ENCODE measurements at places on chromosomes 3 and 15. TPM values are rescaled to one million over a fixed set of nuclear protein-coding genes. Genes with fewer than 3 reads are reported as not detected.

POC1A gene
- total RNA-seq: 22.7 TPM

- H3K4me3 ChIP-seq: no peak overlapping the region
- H3K27me3 ChIP-seq: no peaks in the 10 kb centered on the region
These were observed 52.4 kb downstream of the MCCC1 start for GRCh38 chr3:183046883-183047282.

GRCh38 chr15:62392376-62392775 is 227.3 kb upstream of the C2CD4B start:
- H3K4me1 ChIP-seq: peaks cover 15% of the 10 kb centered on the region
- peak overlapping the region; percentile 84 for H3K4me3 ChIP-seq
- H3K36me3 ChIP-seq: no peaks in the 10 kb centered on the region
- H3K27ac ChIP-seq: no peak overlapping the region
- DNase-seq: no peak
- peaks cover 14% of the 10 kb centered on the region for H3K27me3 ChIP-seq

DNA sequence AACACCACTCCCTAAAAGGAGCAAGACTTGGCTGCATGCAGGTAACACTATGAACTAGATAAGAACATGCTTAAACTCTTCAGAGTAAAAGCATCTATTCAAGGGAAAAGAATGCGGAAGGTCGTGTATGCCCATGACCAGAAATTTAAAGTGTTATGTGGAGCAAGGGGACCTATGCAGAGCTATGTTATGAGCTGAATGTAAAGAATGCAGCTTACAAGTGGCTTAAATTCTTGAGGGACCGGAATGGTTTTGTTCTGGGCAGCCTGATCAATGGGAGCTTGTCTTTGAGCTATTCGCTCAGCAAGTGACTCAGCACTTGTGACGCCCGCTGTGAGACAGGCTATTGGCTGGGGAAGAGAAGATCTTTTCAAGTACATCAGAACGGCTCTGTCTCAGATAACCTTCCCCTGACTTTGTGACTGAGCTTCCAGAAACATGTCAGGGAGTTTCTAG is 367.5 kb upstream of the THBS1 start:
- no peaks in the 10 kb centered on the region for H3K36me3 ChIP-seq
- no peak overlapping the region for H3K4me3 ChIP-seq
- H3K27ac ChIP-seq: no peak overlapping the region
- H3K27me3 ChIP-seq: no peaks in the 10 kb centered on the region
- H3K4me1 ChIP-seq: no peaks in the 10 kb centered on the region

DNA sequence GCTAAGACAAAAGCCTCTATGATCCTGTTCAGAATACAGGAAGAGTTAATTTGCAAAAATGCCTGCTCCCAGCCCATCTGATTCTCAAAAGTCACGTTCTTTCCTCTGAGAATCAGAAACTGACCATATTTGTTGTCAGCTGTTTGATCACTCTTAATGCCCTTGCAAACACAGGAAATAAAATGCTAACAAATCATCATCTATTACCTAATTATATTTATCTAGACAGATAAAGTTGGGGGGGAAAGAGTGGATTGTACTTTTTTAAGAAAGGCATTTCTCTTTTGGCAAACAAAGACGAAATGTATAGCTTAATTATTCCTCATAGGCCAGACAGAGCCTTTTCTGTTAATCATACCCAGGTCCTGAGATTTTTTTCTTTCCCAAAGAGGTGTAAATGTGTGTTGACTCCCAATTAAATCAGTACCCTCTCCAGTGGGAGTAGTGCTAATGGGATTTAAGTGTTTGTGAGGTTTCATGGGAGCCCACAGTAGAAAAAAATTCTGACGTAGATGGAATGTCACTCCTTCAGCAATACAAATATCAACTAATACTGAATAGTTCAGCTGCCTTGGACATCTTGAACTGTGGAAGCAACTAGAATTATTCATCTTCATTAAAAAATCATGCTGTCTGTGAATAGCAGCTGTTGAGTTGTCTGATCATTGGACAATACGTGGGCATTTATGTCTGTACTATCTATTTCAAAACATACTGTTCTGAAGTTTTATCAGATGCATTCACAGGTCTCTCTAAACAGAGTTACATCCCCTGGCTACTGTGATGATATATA is 22.5 kb upstream of the BNIP2 start:
- H3K4me1 ChIP-seq: no peaks in the 10 kb centered on the region
- no peak overlapping the region for H3K4me3 ChIP-seq
- no peaks in the 10 kb centered on the region for H3K27me3 ChIP-seq
- H3K27ac ChIP-seq: no peak overlapping the region
- no peaks in the 10 kb centered on the region for H3K36me3 ChIP-seq

- peak; percentile 31 for DNase-seq
- no peaks in the 10 kb centered on the region for H3K36me3 ChIP-seq
- H3K4me3 ChIP-seq: peak overlapping the region; percentile 55
- peaks cover 20% of the 10 kb centered on the region for H3K27me3 ChIP-seq
These were observed 119.9 kb downstream of the LMLN start for GRCh38 chr3:198079771-198080520.

SEMA3F gene
- total RNA-seq: not detected

GRCh38 chr3:151015767-151016477 is 43.4 kb upstream of the CLRN1 start:
- no peaks in the 10 kb centered on the region for H3K4me1 ChIP-seq
- H3K27me3 ChIP-seq: no peaks in the 10 kb centered on the region
- H3K4me3 ChIP-seq: no peak overlapping the region
- DNase-seq: no peak
- H3K36me3 ChIP-seq: no peaks in the 10 kb centered on the region

- no peak for DNase-seq
- H3K4me3 ChIP-seq: peak overlapping the region; percentile 46
- no peaks in the 10 kb centered on the region for H3K27me3 ChIP-seq
- H3K27ac ChIP-seq: peak overlapping the region; percentile 58
- H3K36me3 ChIP-seq: no peaks in the 10 kb centered on the region
- H3K4me1 ChIP-seq: peaks cover 13% of the 10 kb centered on the region
These were observed 701 bp downstream of the EIF5A2 start for GRCh38 chr3:170907637-170908234.

MYRIP gene
- not detected for total RNA-seq

PLS1 gene
- 3.7 TPM for total RNA-seq

CTXN2 gene
- not detected for total RNA-seq

GRCh38 chr3:22606461-22606860 is 596.7 kb upstream of the UBE2E2 start:
- H3K27me3 ChIP-seq: no peaks in the 10 kb centered on the region
- DNase-seq: no peak
- no peak overlapping the region for H3K27ac ChIP-seq
- no peak overlapping the region for H3K4me3 ChIP-seq
- no peaks in the 10 kb centered on the region for H3K36me3 ChIP-seq

Data from CD8-positive, alpha-beta memory T cell (primary cell).